ENCODE measurements at places on chromosomes 3 and 15.

GRCh38 chr3:32297366-32297765, 58.9 kb downstream of the CMTM8 start:
- DNase-seq = no peak

- DNase-seq = no peak
Measured at GRCh38 chr15:38872732-38873131, 308.1 kb upstream of the RASGRP1 start.

DNA sequence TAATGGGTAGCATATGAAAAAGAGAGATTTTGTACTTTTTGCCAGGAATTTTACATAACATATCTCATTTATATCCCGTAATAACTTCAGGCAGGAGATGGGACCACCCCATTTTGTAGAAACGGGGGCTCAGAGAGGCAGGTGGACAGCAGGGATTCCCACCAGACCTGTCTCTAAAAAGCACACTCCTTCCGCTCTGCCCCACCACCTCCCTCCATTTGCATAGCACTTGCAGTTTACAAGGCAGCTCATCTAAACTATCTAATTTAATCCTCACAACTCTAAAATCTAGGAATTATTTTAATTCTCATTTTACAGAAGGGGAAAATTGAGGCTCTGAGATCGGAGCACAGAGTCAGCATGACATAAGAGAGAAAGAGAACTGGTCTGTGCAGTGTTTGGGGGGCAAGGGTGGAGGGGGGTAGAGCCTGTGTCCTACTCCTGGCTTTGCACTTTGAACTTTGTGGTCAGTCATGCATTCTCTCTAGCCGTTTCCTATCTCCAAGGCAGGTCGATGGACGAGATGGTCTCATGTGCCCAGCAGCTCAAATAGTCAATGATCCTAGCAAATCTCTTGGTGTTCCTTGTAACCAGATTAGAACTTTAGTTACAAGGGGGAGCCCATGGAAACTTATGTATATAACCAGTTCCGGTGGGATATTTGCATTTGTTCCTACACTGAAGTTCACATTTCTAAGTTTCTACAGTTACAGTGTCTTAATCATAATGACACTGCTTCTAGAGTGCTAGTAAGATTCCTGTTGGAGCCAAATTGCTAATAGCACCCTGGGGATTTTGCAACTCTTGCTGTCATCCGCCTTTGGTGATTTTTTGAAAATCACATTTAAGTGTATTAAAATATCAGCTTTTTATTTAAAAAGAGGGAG, 18.6 kb downstream of the CRYGS start:
- DNase-seq = no peak

- no peak for DNase-seq
Measured at GRCh38 chr3:29311795-29312194, 30.9 kb downstream of the RBMS3 start.

DNA sequence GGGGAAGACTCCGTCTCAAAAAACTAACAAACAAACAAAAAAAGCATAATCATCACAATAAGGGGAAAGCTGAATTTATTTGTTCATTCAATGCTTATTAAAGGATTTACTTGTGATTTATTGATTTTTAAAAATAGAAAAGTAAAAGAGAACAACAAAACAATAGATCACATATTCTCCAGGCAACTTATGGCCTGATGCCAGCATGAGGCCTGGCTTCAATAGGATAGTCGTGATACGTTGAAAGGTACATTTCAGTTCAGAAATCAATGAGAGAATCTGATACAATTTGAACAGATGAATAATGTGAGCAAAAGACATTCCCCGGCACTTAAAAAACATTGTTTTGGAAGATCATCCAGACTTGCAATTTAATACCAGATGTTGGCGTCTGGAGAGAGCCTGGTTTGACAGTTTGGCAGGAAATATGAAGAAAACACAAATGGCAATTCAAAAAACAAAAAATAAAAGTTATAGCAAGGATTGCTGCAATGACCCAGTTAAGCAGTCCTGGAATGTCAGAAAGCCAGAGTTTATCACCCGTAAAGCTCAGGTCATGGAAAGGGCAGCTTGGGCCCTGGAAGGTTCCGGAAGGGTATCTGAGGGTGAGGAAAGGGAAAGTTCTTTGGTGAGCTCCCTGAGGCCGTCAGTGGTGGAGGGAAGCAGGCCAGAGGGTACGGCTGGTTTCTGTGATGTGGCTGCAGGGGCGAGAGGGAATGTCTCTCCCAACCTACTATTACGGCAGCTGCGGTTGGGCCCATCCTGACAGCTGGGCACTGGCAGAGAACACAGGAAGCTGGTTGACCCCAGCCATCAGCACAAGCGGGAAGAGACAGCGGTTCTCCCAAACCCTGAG, 230.2 kb upstream of the HES1 start:
- DNase-seq = peak; percentile 48
